Mesothelial cell of epicardium (in vitro differentiated cells): ENCODE measurements at places on chromosomes 16 and 17. TPM values are rescaled to one million over a fixed set of nuclear protein-coding genes. Genes with fewer than 3 reads are reported as not detected.

The KRT20 gene
- total RNA-seq, result not detected in 3 replicates

The CCDC200 gene
- not detected in 3 replicates for total RNA-seq

The SETD1A gene
- 30.8 to 39.1 TPM (median 36.4 TPM) in 3 replicates for total RNA-seq

The CD7 gene
- 0.83 to 1.4 TPM (median 1.2 TPM) in 3 replicates for total RNA-seq

The UTS2R gene
- total RNA-seq, result 6.1 to 7.6 TPM (median 6.5 TPM) in 3 replicates

The CCL17 gene
- total RNA-seq, result not detected in 3 replicates

The CSF3 gene
- not detected in 3 replicates for total RNA-seq

The PPP1R27 gene
- 0.35 TPM in 1 of 3 replicates, not detected in the others for total RNA-seq

The HIC1 gene
- 97.9 to 99.3 TPM (median 98.9 TPM) in 3 replicates for total RNA-seq

The CHMP6 gene
- total RNA-seq, result 23.1 to 26.9 TPM (median 26.5 TPM) in 3 replicates
